ENCODE measurements at places on chromosomes 16 and 17. TPM values are rescaled to one million over a fixed set of nuclear protein-coding genes. Genes with fewer than 3 reads are reported as not detected.

SMPD3 gene
- 107 TPM for total RNA-seq

TLE7 gene
- total RNA-seq: not detected

ASPHD1 gene
- total RNA-seq: 13.1 TPM

CA7 gene
- not detected for total RNA-seq

ATP2A3 gene
- 3.8 TPM for total RNA-seq

ATP1B2 gene
- 16.6 TPM for total RNA-seq

TMEM220 gene
- total RNA-seq: 1.9 TPM

PITPNM3 gene
- 13.8 TPM for total RNA-seq

GALR2 gene
- total RNA-seq: not detected

CCL7 gene
- total RNA-seq: not detected
